Kidney (tissue), 22 donors: ENCODE measurements at places on chromosomes 7 and 10.
A peak's percentile ranks its signal among the peaks of the same experiment; 100 is the strongest.

- DNase-seq: no peak
Measured at GRCh38 chr10:113447278-113447677, 105.6 kb upstream of the HABP2 start.

DNA sequence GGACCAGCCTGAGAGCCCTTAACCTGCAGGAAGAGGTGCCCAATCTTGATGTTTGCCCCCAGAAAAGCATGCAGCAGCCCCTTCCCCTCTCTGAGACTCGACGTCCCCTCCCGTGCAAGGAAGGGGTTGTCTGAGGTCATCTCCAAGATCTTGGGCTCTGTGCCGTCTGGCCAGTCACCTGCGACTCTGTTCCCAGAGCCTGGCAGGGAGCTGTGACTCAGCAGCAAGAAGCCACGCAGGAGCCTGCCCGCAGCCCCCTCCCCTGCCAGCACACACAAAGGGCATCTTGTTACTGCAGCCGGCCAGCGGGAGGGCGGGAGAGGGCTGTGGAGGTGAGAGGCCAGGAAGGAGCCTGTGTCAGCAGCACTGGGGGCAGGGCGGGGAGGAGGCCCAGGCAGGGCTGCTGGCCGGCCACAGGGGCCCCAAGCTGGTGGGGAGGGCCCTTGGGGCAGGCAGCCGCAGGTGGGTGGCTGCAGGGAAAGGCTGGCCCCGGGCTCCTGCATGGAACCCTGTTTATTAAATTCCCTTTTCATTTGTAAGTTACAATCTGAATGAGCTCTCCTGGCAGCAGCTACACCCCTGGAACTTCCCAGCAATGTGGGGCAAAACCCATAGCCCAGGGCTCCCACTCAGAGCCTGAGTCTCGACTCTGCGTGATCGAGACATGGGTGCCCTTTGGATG, 103.7 kb upstream of the ZMIZ1 start:
- peak; percentile 86 for DNase-seq

DNA sequence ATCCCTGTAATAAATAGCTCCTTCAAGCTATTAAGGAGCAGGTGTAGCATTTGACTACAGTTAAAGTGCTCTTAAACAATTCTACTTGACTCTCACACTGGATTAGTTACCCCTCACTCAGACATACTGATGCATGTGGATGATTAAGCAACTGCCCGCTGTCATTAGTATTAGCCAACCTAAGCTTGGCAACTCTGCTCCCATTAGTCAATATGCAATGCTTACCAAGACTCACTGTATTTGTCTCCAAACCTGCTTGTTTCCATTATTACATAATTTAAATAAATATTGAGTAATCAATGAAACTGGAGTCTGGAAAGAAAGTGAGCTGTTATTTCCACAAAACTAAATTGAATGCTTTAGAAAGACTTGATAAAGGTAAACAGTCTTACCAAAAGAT, 144.0 kb upstream of the ASAH2 start:
- DNase-seq: no peak

DNA sequence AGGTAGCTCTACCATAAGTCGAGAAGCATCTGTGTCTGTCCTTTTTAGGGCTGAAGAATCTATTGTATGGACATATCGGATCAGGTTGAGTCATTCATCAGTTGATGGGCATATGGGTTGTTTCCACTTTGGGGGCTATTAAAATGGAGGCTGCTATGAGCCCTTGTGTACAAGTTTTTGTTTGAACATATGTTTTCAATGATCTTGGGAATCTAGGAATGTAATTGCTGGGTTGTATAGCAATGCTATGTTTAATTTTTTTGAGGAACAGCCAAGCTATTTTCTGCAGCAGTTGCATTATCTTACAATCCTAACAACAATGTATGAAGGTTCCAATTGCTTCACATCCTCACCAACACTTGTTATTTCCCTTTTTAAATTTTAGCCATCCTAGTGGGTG, 46.4 kb upstream of the HABP2 start:
- no peak for DNase-seq

GRCh38 chr10:91691981-91692380, 59.1 kb upstream of the PPP1R3C start:
- no peak for DNase-seq

DNA sequence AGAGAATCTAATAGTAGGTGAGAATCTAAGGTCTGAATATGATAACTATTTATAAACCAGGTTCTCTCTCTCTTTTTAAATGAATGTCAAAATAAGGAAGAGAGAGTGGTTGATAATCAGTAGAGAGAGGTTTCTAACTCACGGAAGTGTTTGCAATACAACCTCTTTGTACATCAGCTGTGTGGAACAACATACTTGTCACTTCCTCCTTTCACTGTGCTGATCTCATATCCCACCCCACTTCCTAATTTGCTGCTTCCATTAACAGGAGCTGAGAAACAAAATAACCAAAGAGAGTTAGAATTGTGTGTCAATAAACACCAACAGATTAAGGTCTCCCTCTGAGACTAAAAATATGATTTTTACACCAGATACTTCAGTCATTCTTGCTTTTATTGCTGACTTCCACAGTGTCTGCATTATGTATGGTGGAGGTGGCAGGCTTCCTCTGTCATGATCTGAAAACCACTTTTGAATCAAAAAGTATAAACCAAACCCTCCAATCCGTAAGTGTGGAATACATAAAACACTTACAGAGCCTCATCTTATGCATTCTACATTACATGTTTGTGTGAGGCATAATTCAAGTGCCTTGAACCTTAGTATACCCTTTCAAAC, 25.0 kb downstream of the CACUL1 start:
- no peak for DNase-seq

GRCh38 chr10:1299041-1299726, 243.0 kb downstream of the WDR37 start:
- DNase-seq: no peak

DNA sequence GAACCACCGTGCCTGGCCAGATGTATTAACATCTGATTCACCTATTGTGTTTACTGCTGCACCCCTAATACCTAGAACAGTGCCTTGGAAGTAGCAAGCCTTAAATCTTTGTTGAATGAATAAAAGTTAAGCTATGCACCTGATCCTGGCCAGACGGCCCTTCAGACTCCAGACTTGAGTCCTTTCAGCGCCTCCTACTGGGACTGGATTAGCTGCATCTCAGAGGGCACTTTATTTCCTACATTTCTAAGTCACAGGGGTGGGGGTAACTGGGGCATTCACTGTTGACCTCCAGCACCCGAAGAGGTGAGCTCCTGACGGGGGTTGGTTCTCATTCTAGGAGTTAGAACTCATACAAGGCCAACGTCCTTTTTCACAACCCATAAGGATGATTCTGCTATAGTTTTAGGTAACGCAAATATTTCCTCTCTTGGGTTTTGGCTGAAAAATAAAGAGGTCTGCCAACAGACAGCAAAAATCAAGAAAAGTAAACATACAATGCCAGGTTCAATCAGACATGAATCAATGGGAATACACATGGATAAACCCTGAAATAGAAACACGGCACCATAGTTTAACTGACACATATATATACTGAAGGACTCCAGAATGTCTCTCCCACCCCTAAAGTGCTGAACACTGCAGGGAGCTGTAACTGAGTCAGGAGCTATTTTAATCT, 48.0 kb upstream of the DLG5 start:
- no peak for DNase-seq

- DNase-seq: no peak
Measured at GRCh38 chr7:112225006-112225405, 18.5 kb downstream of the ZNF277 start.

- peak; percentile 64 for DNase-seq
Measured at GRCh38 chr7:30682212-30683083, at the start of gene CRHR2. Gene CRHR2, minus strand, starts transcription at chr7:30682456. Its CDS starts 176 bp downstream, at chr7:30682280.

DNA sequence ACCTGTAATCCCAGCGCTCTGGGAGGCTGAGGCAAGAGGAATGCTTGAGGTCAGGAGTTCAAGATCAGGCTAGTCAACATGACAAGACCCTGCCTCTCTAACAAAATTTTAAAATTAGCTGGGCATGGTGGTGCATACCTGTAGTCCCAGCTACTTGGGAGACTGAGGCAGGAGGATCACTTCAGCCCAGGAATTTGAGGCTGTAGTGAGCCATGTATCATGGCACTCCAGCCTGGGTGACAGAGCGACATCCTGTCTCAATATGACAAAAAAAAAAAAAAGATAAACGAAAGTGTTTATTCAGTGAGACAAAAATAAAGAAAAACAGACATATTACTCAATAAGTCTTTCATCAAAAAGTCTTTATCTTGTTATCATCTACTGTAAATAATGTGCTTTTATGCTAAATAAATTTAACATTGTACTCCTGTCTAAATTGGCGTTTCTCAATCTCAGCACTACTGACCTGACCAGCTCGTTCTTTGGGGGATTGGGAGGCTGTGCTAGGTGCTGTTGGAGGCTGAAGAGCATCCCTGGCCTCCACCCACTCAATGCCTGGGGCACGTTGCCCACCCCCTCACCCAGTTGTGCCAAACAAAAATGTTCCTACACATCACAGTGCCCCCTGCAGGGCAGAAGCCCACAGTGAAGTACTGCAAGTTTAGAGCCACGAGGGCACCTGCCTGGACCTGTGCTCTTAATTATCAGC, 57.7 kb downstream of the NCAPG2 start:
- no peak for DNase-seq

DNA sequence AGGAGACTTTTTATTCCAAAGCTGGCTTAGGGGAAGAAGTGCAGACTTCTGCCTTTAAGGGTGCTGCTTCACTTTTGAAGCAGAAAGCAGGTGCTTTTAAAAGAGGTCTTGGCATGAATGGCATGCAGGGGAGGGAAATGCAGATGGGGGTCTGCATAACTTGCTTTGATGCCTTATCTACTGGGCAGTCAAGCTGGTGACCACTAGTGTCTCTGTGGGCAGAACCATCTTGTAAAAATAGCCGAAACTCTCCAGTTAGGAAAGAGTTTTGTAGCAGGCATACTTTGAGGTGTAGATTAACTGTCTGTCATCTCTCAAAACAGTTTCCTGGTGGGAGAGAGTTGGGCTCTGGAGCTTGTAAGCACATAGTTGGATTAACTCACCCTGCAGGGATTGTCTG, 9.9 kb upstream of the CTNNA3 start:
- DNase-seq: no peak

DNA sequence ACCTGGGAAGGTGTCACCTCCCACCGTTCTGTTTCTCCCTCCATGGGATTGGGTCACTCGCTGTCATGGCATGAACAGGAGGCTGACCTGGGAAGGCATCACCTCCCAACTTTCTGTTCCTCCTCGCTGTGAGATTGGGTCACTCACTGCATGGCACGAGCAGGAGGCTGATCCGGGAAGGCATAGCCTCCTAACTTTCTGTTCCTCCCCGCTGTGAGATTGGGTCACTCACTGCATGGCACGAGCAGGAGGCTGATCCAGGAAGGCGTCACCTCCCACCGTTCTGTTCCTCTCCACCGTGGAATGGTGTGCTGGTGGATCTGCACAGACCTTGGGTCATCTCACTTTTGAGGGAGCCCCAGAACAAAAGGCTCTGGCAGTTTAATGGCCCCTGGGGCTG, 239.2 kb upstream of the PRKCQ start:
- DNase-seq: no peak

- DNase-seq: no peak
Measured at GRCh38 chr10:75350791-75351190, 50.8 kb downstream of the ZNF503 start.
